NCI-H187 (cell line): ENCODE measurements at places on chromosomes 11 and 22.

GRCh38 chr11:134574947-134575346 is 162.9 kb upstream of the B3GAT1 start:
- DNase-seq: no peak

- DNase-seq: no peak
These were observed 492.4 kb upstream of the CCDC90B start for GRCh38 chr11:83778596-83778995.

DNA sequence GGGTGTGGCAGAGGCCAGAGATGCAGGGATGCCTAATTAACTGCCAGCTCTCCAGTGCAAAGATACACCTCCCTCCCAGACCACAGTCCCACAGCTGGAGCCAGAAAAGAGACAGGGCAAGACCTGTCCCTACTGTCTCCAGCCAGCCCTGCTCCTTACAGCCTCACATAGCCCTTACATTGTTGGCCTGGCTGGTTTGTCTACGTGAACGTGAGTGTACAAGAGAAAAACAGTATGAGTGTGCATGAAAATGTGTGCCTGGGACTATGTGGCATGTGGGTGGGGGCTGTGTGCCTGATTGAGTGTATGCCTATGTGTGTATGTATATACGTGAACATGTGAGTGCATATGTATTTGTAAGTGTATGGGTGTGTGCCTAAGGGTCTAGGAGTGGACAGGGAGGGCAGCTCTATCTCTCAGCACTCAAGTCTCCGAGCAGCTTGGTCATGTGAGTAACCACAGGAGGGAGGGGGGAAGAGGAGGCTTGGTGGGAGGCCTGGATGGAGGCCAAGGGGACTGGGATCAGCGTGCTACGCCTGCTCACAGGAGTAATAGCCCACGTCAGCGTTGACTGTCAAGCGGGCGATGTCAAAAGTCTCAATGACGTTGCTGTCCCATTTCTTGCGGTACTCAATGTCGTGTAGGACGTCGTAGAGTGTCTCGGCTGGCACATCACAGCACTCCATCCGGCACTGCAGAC is 6.6 kb upstream of the ARAP1 start:
- DNase-seq: peak; percentile 43

GRCh38 chr22:30308518-30309230 is 18.1 kb downstream of the TBC1D10A start:
- no peak for DNase-seq

GRCh38 chr11:102920118-102920684 is 35.3 kb downstream of the MMP13 start:
- DNase-seq: no peak

GRCh38 chr11:15936011-15936410 is 420.3 kb downstream of the SOX6 start:
- no peak for DNase-seq

- DNase-seq: no peak
These were observed 670.2 kb downstream of the OPCML start for GRCh38 chr11:132862137-132862536.

- DNase-seq: no peak
These were observed 2.4 kb downstream of the GNB1L start for GRCh38 chr22:19852177-19852781.

GRCh38 chr22:49535527-49536125 is 292.0 kb downstream of the BRD1 start:
- no peak for DNase-seq
